A549 treated with GW870086 at 1 μM for 4 hours (cell line): ENCODE measurements at places on chromosomes 1 and 21. TPM values are rescaled to one million over a fixed set of nuclear protein-coding genes. Genes with fewer than 3 reads are reported as not detected.

GUCA2A gene
- total RNA-seq, result not detected in 5 replicates

F3 gene
- total RNA-seq, result 1.7 to 3.2 TPM (median 2.3 TPM) in 5 replicates

CCDC185 gene
- total RNA-seq, result 0.06 to 0.14 TPM (median 0.08 TPM) in 3 of 5 replicates, not detected in the others

DNM3 gene
- total RNA-seq, result 0.27 to 0.80 TPM (median 0.62 TPM) in 5 replicates

PARS2 gene
- 4.3 to 5.1 TPM (median 4.7 TPM) in 5 replicates for total RNA-seq

TACSTD2 gene
- not detected in 5 replicates for total RNA-seq

CA14 gene
- total RNA-seq, result not detected in 5 replicates

CHI3L1 gene
- total RNA-seq, result not detected in 5 replicates

LCE3D gene
- 1.6 to 2.7 TPM (median 2.4 TPM) in 5 replicates for total RNA-seq

OR6K3 gene
- total RNA-seq, result not detected in 5 replicates

KRTAP7-1 gene
- total RNA-seq, result not detected in 5 replicates

TCHH gene
- total RNA-seq, result 0.26 to 0.34 TPM (median 0.28 TPM) in 5 replicates

SEC16B gene
- total RNA-seq, result 0.62 to 0.86 TPM (median 0.75 TPM) in 5 replicates
